ENCODE measurements at places on chromosomes 3 and 15.

GRCh38 chr15:88653200-88654064, 14.6 kb downstream of the ISG20 start:
- no peak for DNase-seq

DNA sequence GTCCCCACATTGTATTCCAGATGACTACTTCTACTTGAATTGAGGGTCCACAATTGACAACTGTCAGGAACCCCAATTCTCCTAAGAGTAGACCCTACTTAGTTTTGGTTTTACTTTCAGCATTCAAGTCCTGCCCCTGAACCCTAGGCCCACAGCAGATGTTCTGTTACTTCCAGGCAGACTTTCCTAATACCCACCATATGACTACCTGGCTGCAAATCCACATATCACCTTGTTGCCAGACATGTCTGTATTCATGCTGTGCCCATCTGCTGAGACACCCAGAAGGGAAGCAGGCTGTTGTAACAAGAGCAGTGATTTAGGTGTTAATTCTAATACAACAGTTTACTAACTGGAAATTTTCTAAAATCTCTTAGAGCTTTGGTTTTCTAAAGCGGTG, 235.1 kb upstream of the CCDC54 start:
- DNase-seq, result no peak

DNA sequence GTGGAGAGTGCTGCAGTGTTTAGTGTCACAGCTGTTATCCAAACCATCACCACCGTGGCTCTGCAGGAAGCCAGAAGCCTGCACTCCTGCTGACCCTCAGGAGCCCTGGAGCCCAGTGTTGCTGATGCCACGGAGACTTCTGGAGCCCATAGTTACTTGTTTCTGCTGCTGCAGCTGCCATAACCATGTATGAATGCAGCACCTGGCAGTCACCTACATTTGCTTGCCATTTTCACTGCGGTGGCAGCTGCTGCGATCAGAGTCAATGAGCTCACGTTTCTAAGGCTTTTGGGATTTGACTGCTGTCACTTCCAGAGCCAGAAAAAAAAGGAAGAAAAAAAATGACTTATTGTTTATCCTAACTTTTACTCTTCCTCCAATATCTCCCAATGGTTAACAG, 299.2 kb upstream of the THRB start:
- DNase-seq, result no peak

GRCh38 chr15:43249699-43250203, 17.0 kb downstream of the TGM5 start:
- peak; percentile 97 for DNase-seq

- DNase-seq, result no peak
Measured at GRCh38 chr15:59550956-59551355, 60.6 kb upstream of the GCNT3 start.

DNA sequence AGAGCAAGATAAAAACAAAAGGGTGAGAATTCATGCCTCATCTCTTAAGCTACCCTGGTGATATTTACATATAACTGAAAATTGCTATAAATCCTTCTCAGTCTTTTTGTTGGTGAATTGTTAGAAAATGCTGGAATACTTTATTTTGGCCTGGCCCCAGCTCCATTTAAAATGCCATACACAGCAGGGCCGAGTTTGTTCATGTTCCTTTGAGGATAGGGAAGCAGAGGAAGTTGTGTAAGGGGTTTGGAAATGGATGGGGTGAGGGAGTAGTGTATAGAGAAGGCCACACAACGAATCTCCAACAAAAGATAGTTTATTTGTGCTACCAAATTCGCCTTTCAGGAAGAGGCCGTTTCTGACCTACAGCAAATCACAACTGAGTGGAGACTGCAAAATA, 78.6 kb upstream of the ADAMTS9 start:
- no peak for DNase-seq

GRCh38 chr3:128256131-128256530, 102.8 kb downstream of the EEFSEC start:
- DNase-seq, result no peak

GRCh38 chr3:190485830-190486532, 27.9 kb upstream of the IL1RAP start:
- DNase-seq, result peak; percentile 66

DNA sequence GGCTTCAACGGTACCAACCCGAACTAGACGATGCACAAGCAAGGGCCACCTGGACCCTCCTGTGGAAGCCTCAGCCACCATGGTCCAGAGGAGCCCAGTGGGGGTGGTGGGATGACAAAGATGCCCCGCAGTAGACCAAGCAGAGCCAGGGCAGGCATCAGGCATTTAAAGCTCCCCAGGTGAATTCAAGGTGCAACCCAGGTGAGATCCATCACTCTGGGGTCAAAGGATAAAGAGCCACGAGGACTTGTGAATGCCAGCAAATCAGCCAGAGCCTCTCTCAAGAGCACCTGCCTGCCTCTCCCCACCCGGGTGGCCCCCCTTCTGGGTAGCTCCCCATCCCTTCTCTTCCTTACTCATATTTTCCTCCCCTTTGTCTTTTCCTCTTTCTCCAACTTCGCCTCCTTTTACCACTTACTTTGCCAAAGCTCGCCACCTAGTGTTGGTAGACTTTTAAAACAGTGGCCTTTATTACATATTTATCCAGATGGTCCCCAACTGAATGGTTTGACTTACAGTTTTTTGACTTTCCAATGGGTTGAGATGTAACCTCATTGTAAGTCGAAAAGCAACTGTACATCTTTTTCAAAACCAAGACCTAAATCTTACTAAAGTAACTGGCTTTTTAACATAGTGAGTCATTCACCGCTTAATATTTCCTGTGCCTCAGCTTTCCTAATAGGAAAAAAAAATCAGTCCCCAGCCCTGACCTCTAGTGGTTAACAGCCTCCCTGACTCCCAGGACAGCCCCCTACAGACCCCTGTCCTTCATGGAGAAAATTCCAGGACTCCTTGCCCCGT, 18.8 kb downstream of the PLA2G4F start:
- DNase-seq, result peak; percentile 35

DNA sequence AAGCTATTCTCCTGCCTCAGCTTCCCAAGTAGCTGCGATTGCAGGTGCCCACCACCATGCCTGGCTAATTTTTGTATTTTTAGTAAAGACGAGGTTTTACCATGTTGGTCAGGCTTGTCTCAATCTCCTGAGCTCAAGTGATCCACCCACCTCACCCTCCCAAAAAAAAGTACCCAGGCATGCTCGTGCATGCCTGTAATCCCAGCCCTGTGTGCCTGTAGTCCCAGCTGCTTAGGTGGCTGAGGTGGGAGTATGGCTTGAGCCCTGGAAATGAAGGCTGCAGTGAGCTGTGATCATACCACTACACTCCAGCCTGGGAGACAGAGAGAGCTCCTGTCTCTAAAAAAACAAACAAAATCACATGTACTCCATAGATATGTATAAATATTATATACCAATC, 176.5 kb downstream of the SOX2 start:
- DNase-seq, result no peak

DNA sequence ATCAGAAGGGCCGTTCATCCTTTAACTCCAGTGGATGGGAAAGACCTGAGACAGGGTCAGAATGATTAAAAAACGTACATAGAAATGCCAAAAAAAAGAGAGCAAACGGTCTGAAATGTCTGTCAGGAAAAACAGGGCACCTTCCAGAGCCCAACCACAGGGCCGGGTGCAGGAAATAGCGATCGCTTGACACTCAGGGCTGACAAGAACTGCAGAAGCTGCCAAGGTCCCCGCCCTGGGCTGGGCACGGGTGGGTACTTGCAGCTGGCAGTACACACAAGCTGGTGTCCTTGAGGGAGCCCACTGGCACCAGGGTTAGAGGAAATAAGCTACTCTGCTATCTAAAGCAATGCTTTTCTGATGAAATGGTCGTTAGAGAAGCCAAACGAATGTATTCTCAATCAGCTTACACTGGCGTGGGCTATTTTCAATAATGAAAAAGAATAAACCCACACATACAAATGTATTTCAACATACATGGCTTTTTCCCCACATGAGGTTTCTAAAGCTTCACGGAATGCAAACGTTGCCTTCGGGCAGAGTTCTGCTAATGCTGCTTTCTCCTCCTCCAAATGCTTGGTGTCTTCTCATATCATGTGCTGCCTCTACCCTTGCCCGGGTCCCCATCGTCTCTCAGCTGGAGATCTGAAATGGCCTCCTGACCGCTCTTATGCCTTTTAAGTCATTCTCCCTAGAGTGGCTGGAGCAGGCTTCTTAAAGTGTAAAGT, 15.6 kb downstream of the FRMD4B start:
- no peak for DNase-seq

DNA sequence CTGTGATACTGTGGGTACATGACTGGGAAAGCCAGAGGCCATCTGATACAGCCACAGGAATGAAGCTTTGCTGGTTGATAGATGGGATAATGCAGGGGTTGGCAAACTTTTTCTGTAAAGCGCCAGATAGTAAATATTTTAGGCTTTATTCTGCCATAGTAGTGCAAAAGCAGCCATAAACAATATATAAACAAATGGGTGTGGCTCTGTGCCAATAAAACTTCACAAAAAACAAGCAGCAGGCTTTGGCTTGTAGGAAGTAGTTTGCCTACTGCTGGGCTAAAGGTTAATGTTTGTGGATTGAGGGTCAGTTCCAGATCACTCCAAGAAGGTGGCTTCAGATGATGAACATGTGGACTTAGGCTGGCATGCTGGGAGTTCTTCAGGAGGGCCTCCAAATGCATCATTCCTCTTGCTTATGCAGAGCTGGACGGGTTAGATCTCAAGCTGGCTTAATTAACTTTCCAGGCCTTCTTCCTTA, 305.7 kb downstream of the RPLP1 start:
- DNase-seq, result peak; percentile 67
